ENCODE measurements at places on chromosomes 5 and 9.

- no peak overlapping the region for H3K4me3 ChIP-seq
- H3K4me1 ChIP-seq: no peaks in the 10 kb centered on the region
- no peak overlapping the region for H3K27ac ChIP-seq
- H3K36me3 ChIP-seq: no peaks in the 10 kb centered on the region
- H3K27me3 ChIP-seq: no peaks in the 10 kb centered on the region
Observed at GRCh38 chr5:148166550-148167283, 1.6 kb upstream of the SPINK14 start.

DNA sequence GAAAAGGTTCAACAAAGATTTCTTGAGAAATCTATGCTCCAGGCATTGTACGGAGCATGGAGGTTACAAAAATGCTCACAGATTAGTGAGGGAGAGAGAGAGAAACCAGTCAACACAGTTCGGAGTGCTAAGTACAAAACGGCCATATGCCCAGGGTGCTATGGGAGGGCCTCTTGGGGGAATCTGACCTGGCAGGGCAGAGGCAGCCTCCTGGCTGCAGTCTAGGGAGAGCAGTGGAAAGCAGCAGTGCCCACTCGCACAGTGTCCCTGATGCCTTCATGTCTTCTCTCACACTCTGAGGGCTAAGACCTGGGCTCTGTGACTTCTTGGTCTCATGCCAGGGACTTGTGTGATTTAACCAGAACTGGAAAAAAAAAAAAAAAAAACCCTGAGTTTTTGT, 29.8 kb upstream of the SMC5 start:
- no peak overlapping the region for H3K27ac ChIP-seq
- no peak for DNase-seq
- H3K36me3 ChIP-seq: peaks cover 5% of the 10 kb centered on the region
- no peaks in the 10 kb centered on the region for H3K27me3 ChIP-seq

DNA sequence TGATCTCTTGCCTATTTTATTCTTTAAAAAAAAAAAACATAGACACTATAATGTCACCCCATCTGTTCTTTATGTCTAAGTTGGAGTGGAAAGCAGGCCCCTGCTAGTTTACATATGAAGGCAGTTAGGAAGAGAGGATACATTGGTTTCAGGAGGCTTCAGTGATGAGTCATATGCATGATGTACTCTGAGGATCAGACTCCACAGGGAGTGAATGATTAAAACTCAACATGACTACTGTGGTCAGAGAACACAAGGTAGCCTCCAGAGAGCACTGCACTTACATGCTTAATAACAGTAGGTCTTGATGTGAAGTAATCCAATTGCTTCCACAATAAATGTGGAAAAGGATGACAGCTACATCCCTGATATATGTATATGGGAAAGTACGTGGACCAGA, 22.7 kb upstream of the FSTL4 start:
- H3K4me1 ChIP-seq: peaks cover 4% of the 10 kb centered on the region
- no peak overlapping the region for H3K4me3 ChIP-seq
- H3K27ac ChIP-seq: no peak overlapping the region
- DNase-seq: no peak

- H3K4me3 ChIP-seq: no peak overlapping the region
- no peaks in the 10 kb centered on the region for H3K36me3 ChIP-seq
- no peak overlapping the region for H3K27ac ChIP-seq
- DNase-seq: no peak
- H3K4me1 ChIP-seq: peaks cover 6% of the 10 kb centered on the region
Observed at GRCh38 chr5:88952344-88952743, 69.4 kb upstream of the MEF2C start.

GRCh38 chr5:3597167-3598007, 1.8 kb downstream of the IRX1 start:
- no peak for DNase-seq
- H3K36me3 ChIP-seq: peaks cover 22% of the 10 kb centered on the region
- H3K4me1 ChIP-seq: peaks cover 35% of the 10 kb centered on the region
- peak overlapping the region; percentile 86 for H3K27ac ChIP-seq
- H3K27me3 ChIP-seq: peaks cover 78% of the 10 kb centered on the region

GRCh38 chr9:33908749-33909148, 91.8 kb downstream of the UBE2R2 start:
- no peak for DNase-seq
- no peak overlapping the region for H3K27ac ChIP-seq
- H3K4me3 ChIP-seq: no peak overlapping the region
- no peaks in the 10 kb centered on the region for H3K27me3 ChIP-seq
